SHP77 treated with DMSO at 0.1 percent for 48 hours (cell line): ENCODE measurements at places on chromosomes 7 and 10.

- DNase-seq: no peak
Observed at GRCh38 chr7:139423091-139423490, 60.4 kb downstream of the KLRG2 start.

DNA sequence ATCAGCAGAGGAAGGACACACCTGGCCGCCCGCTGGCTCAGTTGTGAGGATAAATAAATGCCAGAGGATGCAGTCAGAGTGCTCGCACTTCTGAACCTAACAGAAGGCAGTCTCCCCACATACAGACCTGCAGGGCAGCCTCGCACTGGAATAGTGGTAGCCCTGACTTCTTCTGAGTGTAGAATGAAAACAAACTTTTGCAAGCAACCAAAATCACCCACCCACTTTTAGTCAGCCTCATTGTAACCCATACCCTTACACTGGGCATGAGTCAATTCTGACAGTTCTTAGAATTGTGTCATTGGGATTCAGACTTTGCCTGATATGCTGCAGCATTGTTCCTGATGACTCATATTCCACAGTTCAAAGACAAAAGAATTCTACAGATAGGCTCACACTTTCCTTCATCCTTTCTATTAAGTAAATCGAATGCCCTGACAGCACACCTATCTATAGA lies 167.0 kb upstream of the CDK1 start:
- no peak for DNase-seq

DNA sequence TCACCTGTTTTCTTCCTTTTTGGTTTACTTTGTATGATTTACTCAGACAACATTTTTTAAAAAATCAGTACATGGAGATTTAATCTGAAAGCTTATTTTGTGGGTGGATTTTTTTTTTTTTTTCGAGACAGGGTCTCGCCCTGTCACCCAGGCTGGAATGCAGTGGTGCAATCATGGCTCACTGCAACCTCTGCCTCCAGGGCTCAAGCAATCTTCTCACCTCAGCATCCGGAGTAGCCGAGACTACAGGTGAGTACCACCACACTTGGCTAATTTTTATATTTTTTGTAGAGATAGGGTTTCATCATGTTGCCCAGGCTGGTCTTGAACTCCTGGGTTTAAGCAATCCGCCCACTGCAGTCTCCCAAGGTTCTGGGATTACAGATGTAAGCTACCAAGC lies 2.5 kb downstream of the GSTO1 start:
- no peak for DNase-seq

GRCh38 chr7:90727412-90727811 lies 131.3 kb downstream of the CDK14 start:
- DNase-seq: no peak

DNA sequence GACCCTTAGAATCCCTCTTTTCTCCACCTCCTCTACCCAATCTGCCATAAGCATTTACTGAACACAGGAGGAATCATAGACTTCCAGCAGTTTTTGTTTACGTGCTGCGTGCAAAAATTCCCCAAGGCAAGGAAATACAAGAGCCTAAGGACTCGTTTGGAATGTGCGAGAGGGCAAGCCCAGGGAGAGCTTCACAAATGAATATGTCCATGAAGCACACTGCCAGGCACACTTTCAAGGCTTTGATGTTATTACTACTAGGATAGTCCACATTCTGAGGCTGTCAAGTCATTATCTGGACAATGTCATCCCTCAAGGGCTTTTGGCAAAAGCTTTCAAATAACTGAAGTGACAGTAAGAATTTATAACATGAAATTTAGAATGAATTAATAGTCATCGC lies 214.7 kb upstream of the TBX20 start:
- no peak for DNase-seq

- DNase-seq: no peak
Observed at GRCh38 chr10:69620625-69621024, 9.4 kb upstream of the FAM241B start.
